Activated naive CD8-positive, alpha-beta T cell treated with anti-CD3 and anti-CD28 coated beads for 36 hours (primary cell): ENCODE measurements at places on chromosomes 7 and 10. TPM values are rescaled to one million over a fixed set of nuclear protein-coding genes. Genes with fewer than 3 reads are reported as not detected.
A peak's percentile ranks its signal among the peaks of the same experiment; 100 is the strongest.

GRCh38 chr7:117020591-117020973 is 67.3 kb downstream of the ST7 start:
- no peak for DNase-seq

Gene EN2
- total RNA-seq, result not detected

GRCh38 chr10:93062514-93063143 is 2.0 kb downstream of the CYP26C1 start:
- DNase-seq, result peak; percentile 78

Gene SLC39A12
- total RNA-seq, result not detected

DNA sequence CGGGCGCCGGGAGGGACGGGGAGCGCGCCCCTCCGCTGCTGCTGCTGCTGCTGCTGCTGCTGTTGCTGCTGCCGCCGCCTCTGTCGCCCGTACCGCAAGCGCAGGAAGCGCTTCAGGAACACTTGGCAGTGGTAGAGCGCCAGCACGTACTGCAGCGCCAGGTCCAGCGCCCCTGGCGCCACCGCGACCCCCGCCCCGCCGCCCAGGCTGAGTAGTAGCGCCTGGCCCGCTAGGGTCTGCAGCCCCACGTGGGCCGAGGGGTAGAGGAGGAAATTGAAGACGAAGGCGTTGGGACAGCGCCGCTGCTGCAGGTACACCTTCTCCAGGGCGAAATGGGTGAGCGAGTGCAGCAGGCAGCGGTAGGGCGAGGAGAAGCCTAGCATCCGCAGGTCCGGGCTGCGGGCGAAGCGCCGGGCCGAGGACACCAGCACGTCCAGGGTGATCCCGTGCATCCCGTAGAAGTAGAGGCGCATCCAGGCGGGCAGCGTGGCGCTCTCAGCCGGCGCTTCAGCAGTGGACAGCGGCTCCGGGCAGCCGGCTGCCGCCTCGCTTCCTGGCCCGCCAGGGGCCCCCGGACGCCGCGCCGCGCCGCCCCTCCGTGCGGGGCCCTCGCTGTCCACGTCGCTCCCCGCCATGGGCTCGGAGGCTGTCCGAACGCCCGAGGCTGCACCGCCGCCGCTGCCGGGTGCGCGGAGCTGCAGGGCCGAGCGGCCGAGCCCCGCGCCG is at the start of gene TMEM229A:
Gene TMEM229A (minus strand): TSS at position 699 of the 726 bp plus-strand sequence. CDS start 64 bp downstream, at position 635.
- no peak for DNase-seq
